Thyroid gland (tissue), 4 donors: ENCODE measurements at places on chromosomes 5 and 9. TPM values are rescaled to one million over a fixed set of nuclear protein-coding genes. Genes with fewer than 3 reads are reported as not detected.

MCTP1 gene
- total RNA-seq: 28.6 TPM

PTPN3 gene
- total RNA-seq: 21.3 TPM

CDK9 gene
- 85.2 TPM for total RNA-seq

DNA sequence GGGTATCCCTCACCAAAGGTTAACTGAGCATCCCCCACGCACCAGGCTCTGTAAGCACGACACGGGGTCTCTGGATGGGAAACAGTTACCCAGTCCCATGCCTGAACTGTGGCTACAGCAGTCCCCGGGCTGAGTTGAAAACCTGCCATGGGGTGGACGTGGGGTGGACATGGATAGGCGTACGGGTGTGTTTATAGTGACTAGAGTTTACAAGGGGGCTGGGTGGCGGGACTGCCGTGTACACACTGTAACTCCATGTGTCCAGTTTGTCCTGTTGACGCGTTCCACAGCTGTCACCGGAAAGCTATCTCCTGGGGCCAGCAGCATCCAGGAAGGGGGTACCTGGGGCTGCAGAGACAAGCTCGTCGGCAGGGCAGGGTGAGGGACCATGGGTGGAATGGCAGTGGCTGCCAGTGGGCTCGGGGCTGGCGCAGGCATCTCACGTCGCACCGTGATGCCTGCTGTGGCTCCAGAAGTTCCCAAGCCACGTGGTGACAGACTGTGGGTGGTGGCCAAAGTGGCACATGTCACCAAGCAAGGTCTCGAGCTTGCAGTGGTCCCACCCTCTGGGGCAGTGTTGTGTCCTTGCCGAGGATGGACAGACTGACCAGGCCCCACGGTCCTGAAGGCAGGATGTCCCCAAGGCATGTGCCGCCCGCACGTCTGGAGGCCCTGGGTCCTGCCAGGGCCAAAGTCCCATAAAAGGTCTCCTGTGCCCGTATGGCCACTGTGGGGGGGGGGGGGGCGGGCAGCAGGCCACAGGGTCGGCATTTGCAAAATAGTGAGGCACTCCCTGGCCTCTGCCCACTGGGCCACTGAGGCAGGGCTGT is 29.3 kb upstream of the RNF130 start:
- H3K27me3 ChIP-seq: no peaks in the 10 kb centered on the region
- H3K4me1 ChIP-seq: no peaks in the 10 kb centered on the region
- no peak overlapping the region for H3K27ac ChIP-seq
- no peak for DNase-seq

DNA sequence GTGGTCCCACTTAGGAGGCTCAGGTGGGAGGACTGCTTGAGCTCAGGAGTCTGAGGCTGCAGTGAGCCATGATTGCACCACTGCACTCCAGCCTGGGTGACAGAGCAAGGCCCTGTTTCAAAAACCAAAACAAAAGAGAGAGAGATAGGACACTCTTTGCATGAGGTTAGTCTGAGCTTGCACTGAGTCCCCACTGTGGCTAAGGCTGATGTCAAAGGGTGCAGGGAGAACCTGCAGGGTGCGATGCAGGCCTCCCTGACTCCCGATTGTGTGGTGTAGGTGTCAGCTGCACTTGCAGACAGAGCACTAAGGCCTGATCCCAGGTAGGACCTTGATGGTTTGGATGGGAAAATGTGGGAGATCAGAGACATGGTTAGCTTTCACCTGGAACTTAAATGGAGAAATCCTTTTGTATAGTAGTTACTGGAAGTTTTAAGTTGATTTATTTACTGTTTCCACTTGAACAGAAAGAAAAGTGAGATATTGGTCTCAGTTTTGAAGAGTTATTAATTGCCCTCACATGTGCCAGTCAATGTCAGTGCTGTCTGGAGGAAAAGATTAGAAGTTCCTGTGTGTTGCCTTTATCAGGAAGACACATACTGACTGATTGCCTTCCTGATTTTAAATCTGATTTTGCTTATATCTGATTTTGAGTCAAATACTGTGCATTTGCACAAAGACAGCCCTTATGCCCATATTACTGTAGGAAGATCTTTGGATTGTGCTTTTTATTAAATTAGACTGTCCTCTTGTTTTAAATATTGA is 260.0 kb downstream of the MAST4 start:
- no peaks in the 10 kb centered on the region for H3K36me3 ChIP-seq
- H3K27ac ChIP-seq: no peak overlapping the region
- no peaks in the 10 kb centered on the region for H3K27me3 ChIP-seq
- no peaks in the 10 kb centered on the region for H3K4me1 ChIP-seq
- DNase-seq: no peak

DNA sequence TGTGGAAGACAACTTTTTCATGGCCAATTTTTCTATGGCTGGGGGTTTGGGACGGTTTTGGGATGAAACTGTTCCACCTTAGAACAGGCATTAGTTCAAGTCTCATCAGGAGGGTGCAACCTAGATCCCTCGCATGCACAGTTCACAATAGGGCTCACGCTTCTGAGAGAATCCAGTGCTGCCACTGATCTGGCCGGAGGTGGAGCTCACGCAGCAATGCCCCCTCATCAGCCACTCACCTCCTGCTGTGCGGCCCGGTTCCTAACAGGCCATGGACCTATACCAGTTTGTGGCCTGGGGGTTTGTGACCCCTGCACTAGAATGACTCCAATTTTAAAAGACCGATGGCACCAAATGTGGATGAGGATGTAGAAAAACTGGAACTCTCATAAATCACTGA is 127.2 kb upstream of the IER5L start:
- H3K4me1 ChIP-seq: no peaks in the 10 kb centered on the region
- DNase-seq: no peak
- no peak overlapping the region for H3K4me3 ChIP-seq
- no peaks in the 10 kb centered on the region for H3K27me3 ChIP-seq
- H3K36me3 ChIP-seq: no peaks in the 10 kb centered on the region

DNA sequence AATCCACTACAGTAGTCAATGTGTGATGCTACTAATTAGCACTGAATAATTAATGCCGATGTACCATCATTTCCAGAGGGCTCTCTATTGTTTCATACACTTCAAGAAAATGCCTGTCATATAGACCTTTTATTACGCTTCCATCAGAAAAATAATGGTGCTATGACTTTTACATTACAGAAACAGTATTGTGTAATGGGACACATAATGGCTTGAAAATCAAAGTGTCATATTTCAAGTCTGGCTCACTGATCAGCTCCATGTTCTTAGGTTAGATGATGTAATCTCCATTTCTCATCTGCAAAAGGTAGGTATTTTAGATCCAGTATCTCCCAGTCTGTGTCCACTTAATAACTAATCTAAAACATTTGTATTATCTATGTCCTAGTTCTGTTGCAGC is 990.6 kb upstream of the TYRP1 start:
- no peak overlapping the region for H3K4me3 ChIP-seq
- no peaks in the 10 kb centered on the region for H3K36me3 ChIP-seq
- H3K27me3 ChIP-seq: no peaks in the 10 kb centered on the region
- no peak overlapping the region for H3K27ac ChIP-seq

- no peak overlapping the region for H3K4me3 ChIP-seq
- peaks cover 9% of the 10 kb centered on the region for H3K4me1 ChIP-seq
- no peak for DNase-seq
- H3K36me3 ChIP-seq: no peaks in the 10 kb centered on the region
Observed at GRCh38 chr5:82106756-82107155, 134.9 kb downstream of the ATG10 start.

DNA sequence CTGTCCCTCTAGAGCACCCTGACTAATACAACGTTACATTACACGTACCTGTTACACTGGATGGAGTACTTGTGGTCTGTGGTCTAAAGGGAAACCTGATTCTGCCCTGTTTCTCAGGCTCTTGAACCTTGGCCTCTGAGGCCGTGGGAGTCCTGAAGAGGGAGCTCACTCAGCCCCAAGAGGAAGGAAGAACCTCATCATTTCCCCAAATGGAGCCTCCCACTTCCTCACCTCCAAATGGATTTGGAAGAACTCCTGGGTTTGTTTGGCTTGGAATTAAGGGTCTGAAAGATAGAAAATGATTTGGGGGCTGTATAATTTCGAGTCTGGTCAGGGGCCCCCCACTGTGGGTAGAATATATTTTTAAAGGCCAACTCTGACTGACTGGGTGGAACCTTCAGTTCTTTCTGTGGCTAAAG is 200.2 kb downstream of the SEMA6A start:
- H3K4me1 ChIP-seq: peaks cover 3% of the 10 kb centered on the region
- H3K4me3 ChIP-seq: no peak overlapping the region
- no peaks in the 10 kb centered on the region for H3K36me3 ChIP-seq
- no peak for DNase-seq
- H3K27ac ChIP-seq: no peak overlapping the region

DNA sequence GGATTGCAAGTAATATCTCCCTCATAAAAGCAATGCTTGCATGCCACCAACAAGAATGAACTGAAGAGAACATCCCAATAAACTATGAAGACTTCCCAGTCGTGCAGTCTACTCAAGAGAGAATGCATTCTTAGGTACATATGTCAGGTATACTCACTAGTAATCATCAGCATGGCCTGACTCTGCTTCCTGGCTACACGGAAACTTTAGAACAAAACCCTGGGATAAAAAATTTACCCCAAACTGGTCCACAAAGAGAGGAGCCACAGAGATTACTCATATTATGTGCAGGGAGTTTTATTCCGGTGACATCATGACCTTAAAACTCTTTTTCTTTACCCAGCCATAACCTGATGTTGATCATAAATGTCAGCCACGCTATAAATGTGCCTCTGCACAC is 57.5 kb upstream of the PAPPA start:
- H3K4me3 ChIP-seq: no peak overlapping the region
- no peak for DNase-seq
- H3K36me3 ChIP-seq: no peaks in the 10 kb centered on the region
- H3K27ac ChIP-seq: no peak overlapping the region

GRCh38 chr9:120702075-120702474 is 12.2 kb downstream of the MEGF9 start:
- no peak overlapping the region for H3K27ac ChIP-seq
- peaks cover 32% of the 10 kb centered on the region for H3K4me1 ChIP-seq
- H3K4me3 ChIP-seq: no peak overlapping the region

GRCh38 chr5:129460936-129461710 is 1.0 kb downstream of the ADAMTS19 start:
- H3K27ac ChIP-seq: no peak overlapping the region
- no peak for DNase-seq
- H3K4me3 ChIP-seq: no peak overlapping the region
- no peaks in the 10 kb centered on the region for H3K27me3 ChIP-seq
- H3K4me1 ChIP-seq: no peaks in the 10 kb centered on the region

DNA sequence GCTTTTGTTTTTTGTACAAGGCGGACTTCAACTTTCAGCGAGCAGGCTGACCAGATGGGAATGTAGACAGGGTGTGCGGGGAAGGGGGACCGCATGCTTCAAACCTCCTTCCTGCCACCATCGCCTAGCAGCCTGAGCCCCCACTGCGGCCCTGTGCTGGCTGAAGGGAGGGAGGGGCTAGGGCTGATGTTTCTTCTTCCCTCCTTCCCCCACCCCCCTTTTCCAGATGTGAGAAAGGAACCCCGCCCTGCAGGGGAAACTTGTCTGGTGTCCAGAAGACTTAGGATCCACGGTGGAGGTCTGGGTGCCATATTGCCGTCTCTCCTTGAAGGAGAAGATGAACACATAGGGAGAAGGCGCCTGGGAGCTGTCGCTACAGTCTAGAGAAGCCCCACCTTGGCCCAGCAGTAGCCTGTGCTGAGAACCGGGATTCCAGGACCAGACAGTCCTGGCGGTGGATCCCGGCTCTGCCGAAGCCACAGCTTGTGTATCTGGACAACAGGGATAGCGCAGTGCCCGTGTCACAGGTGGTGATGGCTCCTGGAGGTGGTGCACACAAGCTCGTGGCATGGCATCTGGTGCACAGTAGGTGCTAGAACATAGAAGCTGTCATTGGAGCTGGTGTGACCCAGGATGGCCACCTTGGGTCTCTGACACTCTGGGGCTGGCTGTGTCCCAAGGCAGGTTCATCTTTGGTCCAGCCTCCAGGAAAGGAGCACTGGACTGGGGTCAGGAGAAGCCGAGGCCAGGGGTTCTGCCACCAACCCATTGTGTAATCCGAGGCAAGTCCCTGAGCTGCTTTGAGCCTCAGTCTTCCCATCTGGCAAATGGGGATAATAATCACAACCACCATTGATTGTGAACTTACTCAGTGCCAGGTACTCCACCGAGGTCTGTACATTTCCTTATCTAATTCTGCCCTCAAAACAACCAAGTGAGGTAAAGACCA is 205.6 kb downstream of the C9orf50 start:
- H3K36me3 ChIP-seq: no peaks in the 10 kb centered on the region
- no peak for DNase-seq
- no peak overlapping the region for H3K4me3 ChIP-seq
- peak overlapping the region; percentile 100 for H3K27ac ChIP-seq
- peaks cover 22% of the 10 kb centered on the region for H3K4me1 ChIP-seq

DNA sequence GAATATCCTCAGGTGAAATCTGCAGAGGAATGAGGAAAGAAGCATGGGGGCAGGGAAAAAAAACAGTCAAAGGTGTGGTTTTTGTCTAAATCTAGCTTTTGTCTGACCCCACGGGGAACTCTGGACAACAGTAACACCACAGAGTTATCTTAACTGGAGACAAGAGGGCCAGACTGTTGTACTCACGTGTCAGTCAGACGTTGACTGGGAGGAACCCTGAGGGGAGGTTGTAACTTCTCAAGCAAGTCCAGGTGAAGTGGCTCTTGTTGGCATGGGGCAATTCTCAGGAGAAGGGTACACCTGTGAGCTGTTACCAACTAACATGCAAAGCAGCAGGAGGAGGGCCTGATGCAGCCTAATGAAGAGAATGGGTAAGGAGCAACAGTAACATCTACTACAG is 44.1 kb upstream of the SHISAL2B start:
- H3K4me3 ChIP-seq: no peak overlapping the region
- H3K4me1 ChIP-seq: no peaks in the 10 kb centered on the region

- no peak overlapping the region for H3K27ac ChIP-seq
- H3K36me3 ChIP-seq: no peaks in the 10 kb centered on the region
- H3K4me3 ChIP-seq: no peak overlapping the region
- H3K4me1 ChIP-seq: peaks cover 7% of the 10 kb centered on the region
- no peaks in the 10 kb centered on the region for H3K27me3 ChIP-seq
- DNase-seq: no peak
Observed at GRCh38 chr9:77764894-77765780, 117.0 kb upstream of the GNA14 start.

GRCh38 chr9:33125871-33126823 is 41.0 kb downstream of the B4GALT1 start:
- H3K27ac ChIP-seq: no peak overlapping the region
- H3K36me3 ChIP-seq: peaks cover 18% of the 10 kb centered on the region
- DNase-seq: no peak
- peaks cover 3% of the 10 kb centered on the region for H3K4me1 ChIP-seq

- no peaks in the 10 kb centered on the region for H3K36me3 ChIP-seq
- peak; percentile 9 for DNase-seq
- peak overlapping the region; percentile 81 for H3K27ac ChIP-seq
- peak overlapping the region; percentile 68 for H3K4me3 ChIP-seq
Observed at GRCh38 chr9:133276001-133276884, 1.2 kb upstream of the ABO start.

DNA sequence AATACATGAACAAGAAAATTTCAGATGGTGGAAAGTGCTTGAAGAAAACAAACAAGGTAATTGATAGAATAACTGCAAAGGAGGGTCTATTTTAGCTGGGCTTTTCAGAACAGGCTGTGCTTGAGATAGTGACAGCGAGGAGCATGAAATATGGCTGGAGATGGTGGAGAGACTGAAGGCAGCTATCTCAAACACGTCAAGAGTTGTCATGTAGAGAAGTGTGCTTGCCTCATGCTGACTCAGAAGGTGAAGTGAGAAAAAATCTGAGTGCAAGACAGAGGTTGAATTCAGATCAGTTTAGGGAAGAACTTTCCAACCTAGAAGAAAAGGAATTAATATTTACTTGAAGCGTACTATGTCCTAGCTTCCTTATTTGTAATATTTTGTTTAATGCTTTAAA is 115.5 kb upstream of the RANBP3L start:
- H3K36me3 ChIP-seq: no peaks in the 10 kb centered on the region
- H3K27me3 ChIP-seq: no peaks in the 10 kb centered on the region
- H3K4me1 ChIP-seq: no peaks in the 10 kb centered on the region
- no peak for DNase-seq
